Left ventricle myocardium inferior (tissue), 1 donor: ENCODE measurements at places on chromosomes 4 and X.

- no peak for DNase-seq
Observed at GRCh38 chrX:63708801-63709200, 76.2 kb downstream of the ARHGEF9 start.

DNA sequence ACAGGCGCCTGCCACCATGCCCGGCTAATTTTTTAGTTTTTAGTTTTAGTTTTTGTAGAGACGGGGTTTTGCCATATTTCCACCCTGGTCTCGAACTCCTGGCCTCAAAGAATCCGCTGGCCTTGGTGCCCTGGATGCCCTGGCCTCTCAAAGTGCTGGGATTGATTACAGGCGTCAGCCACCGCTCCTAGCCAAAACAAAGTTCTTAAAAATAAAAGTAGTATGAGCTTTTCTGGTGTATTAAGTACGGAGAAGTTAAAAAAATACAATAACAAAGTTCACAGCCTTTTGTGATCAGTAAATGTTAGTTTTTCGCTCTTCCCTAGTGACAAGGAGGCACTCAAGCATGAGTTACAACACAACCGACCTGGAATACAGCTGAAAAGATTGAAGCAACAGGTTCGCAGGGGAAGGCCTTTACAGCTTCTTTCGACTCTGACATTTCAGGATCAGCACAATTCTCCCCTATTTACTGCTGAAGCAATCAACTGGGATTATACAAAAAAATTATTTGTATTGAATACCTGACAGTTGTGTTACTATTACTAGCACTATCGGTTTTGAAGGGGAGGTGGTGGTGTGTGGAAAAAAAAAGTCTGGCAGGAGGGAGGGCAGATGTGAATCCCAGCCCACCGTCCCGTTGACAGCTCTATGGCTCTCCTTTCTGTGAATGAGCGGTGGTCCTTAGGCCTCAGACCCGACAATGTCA lies 893 bp upstream of the METAP1 start:
- no peak for DNase-seq

DNA sequence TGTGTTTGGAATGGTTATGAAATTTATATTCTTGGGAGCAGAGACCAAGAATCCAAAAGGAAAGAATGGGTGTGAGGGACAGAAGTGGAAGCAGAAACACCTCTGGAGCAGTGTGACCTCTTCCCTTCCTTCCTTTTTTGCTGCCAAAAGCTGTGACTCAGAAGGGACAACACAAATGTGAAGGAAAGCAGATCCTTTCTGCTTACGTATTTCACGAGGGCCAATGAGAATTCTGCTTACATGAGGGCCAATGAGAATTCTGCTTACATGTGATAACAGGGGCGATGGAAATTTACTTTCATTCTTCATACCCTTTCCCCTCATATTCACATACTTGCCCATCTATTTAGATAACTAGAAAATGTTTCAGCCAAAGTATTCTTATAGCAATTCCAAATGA lies 404.6 kb downstream of the PRDM5 start:
- DNase-seq = no peak

- no peak for DNase-seq
Observed at GRCh38 chr4:116070283-116070682, 956.9 kb upstream of the NDST4 start.

DNA sequence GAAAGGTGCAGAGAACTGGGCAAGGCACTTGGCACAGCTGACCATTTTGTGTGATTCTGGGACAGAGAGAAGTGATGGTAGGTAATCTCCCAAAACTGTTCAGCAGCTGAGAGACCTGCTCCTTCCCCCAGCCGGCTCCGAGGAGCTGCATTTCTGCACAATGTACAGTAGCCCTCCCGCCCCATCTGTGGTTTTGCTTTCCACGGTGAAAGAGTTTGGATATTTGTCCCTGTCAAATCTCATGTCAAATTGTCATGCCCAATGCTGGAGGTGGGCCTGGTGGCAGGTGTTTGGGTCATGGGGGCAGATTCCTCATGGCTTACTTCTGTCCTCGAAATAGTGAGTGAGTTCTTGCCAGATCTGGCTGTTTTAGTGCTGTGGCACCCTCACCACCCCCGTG lies 90.5 kb upstream of the CD99 start:
- DNase-seq = no peak

- DNase-seq = no peak
Observed at GRCh38 chr4:113584407-113585150, 177.0 kb downstream of the CAMK2D start.

DNA sequence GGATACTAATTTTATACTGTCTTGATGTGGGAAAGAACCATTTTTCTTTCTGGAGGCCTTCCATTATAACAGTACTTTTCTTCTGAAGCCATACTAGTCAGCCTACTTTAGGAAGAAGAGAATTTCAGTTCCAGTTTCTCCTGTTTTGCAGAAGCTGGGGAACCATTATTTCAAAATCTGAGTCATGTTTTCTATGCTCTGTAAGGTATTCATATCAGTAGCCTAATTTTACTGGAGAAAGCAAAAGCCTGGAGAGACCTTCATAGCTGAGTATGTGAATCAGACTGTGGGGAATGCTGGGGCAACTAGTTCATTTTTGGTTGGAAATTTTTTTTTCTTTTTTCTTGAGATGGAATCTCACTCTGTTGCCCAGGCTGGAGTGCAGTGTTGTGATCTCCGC lies 22.4 kb downstream of the AFF1 start:
- no peak for DNase-seq

- DNase-seq = no peak
Observed at GRCh38 chrX:672931-673330, 42.3 kb downstream of the SHOX start.

GRCh38 chr4:99655308-99656081 lies 2.1 kb downstream of the C4orf54 start:
- peak; percentile 57 for DNase-seq

DNA sequence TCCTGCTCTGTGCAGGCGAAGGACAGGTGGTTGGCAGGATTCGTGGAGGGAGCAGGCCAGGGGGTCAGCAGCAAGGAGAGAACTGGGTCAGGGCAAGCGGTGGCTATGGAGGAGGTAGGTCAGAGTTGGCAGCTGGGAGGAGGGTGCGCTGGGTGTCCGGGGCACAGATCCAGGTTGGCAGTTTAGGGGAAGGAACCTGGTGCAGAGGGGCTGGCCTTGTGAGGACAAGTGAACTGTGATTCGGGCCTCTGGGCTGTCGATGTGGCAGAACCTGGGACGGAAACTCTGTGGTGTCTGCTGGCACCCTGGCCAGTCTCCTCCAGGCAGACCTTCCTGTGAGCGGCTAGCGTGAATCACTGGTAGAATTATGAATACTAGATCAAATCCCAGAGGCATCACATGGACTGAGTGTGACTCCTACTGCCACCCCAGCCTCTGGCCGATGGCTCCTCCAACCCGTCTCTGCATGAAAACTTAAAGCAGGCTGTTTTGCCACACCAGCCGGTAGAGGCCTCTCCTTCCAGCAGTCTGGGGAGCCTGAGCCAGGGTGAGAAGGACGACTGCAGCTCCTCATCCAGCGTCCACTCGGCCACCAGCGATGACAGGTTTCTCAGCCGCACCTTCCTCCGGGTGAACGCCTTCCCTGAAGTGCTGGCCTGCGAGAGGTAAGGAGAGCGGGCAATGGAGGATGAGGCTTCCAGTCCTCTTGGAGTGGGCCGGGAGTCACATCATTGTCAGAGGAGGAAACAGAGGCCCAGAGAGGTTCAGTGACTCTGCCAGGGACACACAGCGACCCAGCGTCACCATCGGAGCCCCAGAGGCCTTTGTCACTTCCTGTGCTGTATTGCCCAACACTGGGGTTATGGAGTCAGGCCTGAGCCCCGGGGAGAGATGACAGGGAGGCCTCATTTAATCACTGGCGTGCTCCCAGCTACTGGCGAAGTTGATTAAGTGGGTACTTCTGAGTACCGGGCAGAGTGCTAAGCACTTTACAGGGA lies 20.3 kb downstream of the EVC start:
- no peak for DNase-seq

- no peak for DNase-seq
Observed at GRCh38 chr4:126708716-126709115, 924.0 kb upstream of the INTU start.

DNA sequence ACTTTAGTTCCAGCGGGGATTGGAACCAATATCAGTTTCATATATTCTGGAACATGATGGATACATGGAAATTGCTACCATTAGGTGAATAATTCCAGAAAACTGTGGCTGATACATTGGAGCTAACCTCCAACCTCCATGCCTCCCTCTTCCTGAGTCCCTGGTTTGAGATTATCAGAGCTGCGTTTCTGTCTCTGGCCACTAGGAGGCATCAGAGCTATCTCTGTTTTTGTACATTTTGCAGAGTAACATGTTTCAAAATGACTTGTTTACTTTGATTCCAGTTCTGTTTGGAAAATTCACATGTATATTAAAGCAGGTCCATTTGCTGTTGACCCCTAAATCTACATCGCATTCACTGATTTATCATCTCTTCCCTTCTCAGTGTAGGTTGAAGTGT lies 2.4 kb upstream of the RAB40AL start:
- DNase-seq = no peak

- DNase-seq = no peak
Observed at GRCh38 chr4:64334964-64335363, 74.3 kb downstream of the TECRL start.

DNA sequence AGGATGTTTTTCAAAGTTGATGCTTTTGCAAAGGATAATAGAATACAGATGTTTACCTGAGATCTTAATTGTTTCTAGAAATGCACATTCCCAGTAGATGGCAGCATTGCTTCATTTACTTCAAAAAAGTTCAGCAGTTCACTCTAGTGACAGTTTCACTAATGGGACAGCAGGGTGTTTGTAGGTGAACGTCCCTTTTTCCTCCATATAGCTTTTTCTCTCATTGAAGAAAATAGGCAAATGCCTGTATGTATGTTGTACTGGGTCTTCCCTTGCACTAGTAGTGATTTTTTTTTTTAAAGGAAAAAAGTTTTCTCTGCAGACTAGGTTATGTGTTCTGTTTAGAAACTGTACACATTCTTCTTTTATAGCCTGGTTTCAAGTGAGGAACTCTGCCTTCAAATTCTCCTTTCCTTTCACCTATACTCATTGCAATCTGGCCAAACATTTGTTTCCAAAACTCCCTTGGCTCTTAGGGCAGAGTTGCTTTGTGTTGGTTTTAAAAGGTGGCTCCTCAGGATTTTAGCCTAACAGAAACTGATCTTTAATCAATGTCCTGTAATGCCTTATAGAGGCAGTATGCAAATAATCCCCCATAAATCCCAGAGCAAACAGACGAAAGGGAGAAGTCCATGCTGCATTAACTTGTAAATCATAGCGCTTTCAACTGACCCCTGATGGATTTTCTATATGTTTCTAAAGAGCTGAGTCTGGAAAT lies 86.3 kb downstream of the EGF start:
- DNase-seq = no peak

DNA sequence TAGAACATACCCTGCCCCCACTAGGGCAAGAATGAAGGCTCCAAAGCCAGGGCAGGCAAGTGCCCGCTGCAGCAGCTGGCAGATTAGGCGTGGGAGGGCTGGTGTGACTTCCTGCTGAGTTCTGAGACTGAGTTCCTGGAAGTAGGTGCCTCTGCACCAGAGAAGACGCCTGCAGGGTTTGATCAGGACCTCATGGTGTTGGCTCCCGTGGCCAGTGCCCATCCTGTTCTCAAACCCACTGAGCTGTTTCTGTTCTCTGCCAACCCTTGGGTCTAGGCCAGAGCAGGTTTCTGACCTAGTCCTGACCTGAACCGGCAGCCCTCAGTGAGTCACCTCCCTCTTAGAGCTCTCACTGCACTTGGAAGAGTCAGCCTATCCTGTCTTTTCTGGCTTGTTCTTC lies 220.7 kb downstream of the HS6ST2 start:
- no peak for DNase-seq

DNA sequence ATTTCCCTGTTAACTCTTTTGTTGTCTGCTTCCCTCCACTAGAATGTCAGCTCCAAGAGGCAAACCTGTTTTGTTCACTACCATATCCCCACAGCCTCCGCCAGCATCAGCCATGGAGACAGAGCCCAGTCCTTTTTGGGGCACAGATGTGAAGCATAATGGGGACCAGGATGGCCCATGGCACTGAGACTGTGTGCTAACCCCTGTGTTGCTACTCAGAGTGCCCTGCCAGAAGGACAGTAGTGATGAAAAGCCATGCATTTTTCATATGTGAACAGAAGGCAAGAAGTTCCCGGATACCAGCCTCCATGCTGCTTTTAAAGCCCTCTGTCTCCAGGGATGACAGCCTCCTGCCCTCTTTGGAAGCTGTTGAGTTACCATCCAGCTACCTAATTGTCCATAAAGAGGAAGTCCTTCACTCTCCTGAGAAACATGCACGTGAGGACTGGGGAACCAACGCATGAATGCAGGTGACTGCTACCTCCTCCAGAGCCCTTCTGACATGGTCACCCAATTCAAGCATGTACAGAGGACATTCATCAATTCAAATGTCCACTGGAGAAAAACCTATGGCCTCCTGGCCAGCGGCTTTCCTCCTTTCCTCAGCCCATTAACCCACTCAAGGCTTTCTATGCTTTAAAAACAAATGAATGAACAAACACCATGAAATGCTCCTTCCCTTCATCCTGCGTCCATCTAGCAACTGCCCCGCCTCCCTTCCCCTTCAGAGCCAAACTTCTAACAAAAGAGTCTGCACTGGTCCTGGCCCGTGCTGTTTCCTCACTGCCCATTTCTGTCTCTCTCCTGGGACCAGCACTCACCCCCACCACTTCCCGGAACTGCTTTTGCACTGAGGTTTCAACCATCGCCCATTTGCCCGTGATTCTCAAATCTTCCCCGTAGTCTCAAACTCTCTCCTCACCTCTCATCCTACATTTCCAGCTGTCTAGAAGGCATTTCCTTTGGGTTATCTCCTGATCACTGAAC lies 18.0 kb downstream of the PNMA6F start:
- DNase-seq = no peak

DNA sequence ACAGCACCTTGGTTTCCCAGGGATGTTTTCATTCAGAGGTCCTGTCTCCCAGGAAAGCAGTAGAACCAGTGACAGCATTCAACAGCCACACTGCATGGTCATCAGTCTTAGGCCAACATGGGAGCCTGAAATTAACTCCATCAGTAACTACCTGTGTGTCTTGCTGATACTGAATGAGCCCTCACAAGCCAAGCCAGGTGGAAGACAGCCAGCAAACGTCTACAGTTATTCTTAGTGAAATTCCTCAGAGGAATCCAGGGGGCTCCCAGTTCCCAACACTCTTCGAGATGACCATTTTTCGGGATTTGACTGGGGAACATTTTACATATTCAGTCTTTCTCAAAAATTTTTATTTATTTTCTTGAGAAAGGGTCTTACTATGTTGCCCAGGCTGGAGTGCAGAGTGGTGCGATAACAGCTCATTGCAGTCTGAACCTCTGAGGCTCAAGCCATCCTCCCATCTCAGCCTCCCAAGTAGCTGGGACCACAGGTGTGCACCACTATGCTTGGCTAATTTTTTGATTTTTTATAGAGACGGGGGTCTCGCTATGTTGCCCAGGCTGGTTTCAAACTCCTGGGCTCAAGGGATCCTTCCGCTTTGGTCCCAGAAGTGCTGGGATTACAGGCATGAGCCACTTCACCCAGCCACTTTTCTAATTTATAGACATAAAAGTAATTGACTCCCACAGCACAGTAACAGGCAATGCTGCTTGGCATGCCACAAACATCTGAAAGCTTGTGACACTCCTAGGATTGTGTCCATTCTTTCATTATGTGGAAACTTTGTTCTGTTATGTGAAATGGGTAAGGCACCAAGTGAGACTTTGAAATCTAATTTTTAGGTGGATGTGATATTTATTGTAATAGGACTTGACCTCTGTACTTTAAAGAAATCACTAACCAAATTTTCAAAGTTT lies 116.9 kb downstream of the SOWAHB start:
- no peak for DNase-seq
